NCI-H1694 treated with DMSO at 0.1 percent for 48 hours (cell line): ENCODE measurements at places on chromosomes 6 and 20.

GRCh38 chr6:150756173-150756572 lies 109.3 kb upstream of the MTHFD1L start:
- DNase-seq, result no peak

DNA sequence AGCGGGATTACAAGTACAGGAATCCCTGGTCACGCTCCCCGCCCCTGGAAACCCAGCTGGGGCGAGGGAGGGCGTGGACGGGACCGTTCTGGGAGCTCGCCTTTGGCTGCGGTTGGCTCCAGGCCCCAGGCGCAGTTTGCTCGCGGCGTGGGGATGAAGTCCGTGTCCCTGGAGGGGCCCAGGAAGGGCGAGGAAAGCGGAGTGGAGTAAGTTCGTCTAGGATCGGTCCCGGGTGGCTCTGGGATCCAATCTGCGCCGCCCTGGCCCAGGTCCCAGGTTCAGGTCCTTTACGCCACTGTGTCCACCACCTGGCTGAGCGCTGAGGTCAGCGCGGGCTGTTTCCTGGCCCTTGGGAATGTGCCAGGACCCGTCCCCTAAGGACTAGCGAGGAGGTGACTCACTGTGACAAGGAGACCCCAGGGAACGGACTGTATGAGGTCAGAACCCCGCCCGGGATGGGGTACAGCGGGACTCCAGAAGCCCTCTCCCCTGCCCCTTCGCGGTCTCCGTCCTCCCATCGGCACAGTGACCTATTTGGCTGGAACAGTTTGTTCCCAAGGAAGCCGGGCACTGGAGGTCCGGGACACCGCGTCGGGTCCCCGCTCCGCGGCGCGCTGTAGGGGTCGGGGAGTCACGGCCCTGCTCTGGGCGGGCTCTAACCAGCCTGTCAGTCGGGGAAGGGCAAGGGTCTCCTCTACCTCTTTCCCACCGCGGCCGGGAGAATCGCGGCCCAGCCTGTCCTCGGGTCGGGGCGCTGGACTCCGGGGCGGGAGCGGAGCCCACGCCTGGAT lies 724 bp downstream of the CDKN1A start:
- no peak for DNase-seq

DNA sequence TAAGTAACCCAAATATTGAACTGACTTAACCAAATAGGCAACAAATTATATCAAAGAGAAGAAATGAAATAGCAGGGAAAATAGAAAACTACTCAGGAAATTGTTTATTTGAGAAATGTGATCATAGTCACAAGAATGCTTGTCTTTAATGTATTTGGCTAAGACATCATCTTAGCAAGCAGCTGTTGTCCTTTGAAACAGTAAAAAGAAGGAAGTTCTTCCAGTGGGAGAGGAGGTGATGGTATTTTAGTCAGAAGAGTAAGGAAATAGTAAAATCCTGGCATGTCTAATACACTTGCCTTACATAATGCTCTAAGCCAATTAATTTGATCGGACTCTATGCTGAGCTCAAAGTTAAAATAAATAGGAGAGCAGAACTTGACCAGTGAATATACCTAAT lies 126.5 kb downstream of the EPM2A start:
- DNase-seq, result no peak

- no peak for DNase-seq
Measured at GRCh38 chr20:56157530-56158203, 90.9 kb upstream of the MC3R start.

GRCh38 chr6:4463236-4463635 lies 313.0 kb upstream of the CDYL start:
- no peak for DNase-seq

- no peak for DNase-seq
Measured at GRCh38 chr20:46694484-46694883, 5.2 kb upstream of the TP53RK start.

GRCh38 chr20:17530716-17531664 lies at the start of gene BFSP1:
Gene BFSP1, minus strand, starts transcription at chr20:17531379. Its CDS starts 50 bp downstream, at chr20:17531329.
- DNase-seq, result no peak

GRCh38 chr6:10552270-10552810 lies 31.2 kb downstream of the GCNT2 start:
- no peak for DNase-seq

GRCh38 chr6:6869094-6869493 lies 238.7 kb upstream of the RREB1 start:
- no peak for DNase-seq

DNA sequence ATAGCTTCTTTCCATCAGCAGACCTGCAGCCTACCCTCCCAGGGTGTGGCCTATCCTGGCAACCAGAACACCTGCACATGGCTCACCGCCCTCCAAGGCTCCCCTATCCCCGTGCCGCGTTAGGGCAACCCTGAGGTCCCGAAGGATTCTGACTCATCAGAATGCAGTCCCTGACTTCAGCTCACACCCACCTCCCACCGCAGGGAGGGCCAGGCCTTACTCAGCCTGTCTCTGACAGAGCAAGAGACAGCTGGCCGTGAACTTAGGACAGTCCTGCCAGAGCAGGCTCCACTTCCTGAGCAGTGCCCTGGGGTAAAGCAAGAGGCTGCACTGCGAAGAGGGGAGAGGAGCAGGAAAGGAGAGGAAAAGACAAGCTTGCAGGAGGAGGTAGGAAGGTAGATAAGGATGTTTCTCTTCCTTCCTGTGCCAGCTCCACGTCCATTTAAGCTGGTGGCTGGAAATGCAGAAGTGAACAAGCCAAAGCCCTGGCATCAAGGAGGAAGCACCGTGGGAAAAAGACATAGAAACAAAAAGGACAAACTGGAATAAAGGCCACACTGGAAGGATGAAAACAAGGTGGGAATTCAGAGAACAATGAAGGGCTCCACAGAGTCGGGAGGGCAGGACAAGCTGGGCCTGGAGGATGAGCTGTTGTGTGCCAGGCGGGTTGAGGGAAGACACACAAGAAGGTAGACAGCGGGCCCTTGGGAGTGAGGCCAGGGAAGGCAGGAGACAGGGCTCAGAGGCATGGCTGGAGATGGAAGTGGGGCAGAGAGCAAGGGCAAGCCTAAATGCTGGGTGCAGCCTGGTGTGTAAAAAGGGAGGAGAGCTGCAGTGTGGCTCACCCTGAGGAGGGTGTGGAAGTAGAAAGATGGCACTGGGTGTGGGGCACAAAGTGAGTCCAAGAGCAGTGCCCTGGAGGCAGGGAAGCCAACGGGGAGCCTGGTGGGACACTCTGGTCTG lies 102.7 kb downstream of the SLC23A2 start:
- DNase-seq, result no peak

DNA sequence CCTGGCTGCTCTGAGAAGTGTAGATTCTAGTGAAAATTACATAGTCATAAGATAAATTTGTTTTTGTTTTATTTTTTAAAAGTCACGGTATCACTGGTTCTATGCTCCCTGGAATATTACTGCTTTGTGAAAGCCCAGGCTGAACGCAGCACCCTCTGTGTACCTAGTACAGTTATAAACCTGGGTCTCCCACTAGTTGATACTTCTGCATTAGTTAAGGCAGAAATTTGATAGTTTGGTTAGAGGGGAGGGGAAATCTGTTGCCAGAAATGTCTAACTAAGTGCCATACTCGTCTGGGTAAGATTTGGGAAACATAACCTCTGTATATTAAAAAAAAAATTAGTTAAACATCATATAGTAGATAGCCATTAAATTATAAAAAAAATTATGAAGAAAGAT lies 110.6 kb upstream of the TRAF3IP2 start:
- DNase-seq, result no peak

- no peak for DNase-seq
Measured at GRCh38 chr6:135182071-135183001, 1.2 kb downstream of the MYB start.

DNA sequence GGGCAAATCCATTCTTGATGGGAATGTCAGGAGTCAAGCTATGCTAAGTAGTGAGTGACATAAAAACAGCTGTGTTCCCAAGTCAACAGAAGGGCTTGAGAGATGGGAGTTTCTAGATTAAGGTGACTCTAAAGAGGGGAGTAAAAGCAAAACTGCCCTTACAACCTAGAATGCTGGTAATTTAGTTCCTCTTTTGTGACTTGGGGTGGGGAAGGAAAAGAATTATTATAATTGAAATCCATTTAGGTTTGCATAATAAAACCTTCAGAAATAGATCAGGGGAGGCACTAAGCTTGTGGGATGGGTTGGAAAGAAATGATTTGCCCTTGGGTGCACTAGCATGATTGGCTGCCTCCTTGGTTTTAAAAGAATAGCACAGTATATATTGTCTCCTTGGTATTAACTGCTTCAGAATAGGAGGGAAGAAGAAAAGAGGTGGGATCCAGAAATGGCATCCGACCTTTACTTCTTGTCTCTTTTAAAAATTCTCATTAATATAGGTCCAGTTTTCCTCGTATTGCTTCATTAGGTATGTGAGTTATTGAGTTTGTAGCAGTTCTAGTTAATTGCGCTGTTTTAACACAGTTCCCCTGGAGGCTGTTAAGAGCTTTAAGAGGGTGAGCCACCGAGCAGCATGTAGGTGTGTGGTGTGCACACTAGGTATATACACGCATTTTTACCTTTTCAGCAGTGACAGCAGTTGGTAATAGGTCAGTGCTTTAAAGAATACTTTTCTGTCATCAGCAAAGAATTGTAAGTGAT lies 95.3 kb upstream of the VSTM2L start:
- DNase-seq, result no peak

DNA sequence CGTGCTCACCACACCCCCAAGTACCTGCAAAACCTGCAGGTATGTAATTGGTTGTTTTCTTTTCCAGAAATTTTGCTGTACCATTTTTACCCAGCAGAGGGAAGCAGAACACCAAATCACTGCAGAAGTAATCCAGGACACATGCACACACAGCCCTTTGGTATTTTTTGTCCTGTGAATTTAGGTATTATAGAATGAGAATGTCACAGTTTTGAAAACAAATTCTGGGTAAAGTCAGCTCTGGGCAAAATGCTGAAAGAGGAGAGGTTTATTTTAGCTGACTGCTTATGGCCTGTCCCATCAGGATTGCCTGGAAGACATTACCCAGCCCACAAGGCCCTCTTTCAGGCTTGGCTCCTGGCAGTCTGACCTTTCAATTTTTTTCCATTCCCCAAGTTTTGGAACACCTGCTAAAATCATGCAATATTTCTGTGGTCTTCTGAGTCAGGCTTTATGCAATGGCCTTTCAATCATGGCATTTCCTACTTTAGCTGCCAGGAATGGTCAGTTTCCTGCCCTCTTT lies 3.5 kb upstream of the EFHC1 start:
- peak; percentile 39 for DNase-seq

- DNase-seq, result no peak
Measured at GRCh38 chr6:98116455-98116854, 717.9 kb upstream of the POU3F2 start.
